ENCODE measurements at places on chromosomes 2 and 18.

GRCh38 chr2:53843595-53843994, 16.2 kb downstream of the GPR75 start:
- DNase-seq, result no peak

DNA sequence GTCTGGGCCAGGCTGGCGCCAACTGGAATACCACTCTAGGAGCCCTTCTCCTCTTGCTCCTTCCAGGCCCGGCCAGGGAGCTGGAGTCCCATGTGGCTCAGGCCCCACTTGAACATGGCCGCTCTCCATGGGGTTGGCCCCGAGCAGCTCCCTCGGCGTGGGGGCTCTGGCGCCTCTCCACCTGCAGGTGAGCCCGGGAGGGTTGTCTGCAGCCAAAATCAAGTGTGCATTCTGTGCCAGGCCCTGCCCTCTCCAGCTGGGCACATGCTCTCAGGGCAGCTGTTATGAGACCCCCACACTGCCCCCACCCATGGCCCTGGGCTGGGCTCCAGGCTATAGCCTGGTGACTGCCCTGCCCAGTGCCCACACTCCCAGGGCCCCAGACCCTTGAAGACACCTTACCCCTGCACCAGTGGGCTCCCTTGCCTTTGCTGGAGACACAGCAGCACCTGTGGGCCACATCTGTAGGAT, 45.8 kb upstream of the HS6ST1 start:
- no peak for DNase-seq

DNA sequence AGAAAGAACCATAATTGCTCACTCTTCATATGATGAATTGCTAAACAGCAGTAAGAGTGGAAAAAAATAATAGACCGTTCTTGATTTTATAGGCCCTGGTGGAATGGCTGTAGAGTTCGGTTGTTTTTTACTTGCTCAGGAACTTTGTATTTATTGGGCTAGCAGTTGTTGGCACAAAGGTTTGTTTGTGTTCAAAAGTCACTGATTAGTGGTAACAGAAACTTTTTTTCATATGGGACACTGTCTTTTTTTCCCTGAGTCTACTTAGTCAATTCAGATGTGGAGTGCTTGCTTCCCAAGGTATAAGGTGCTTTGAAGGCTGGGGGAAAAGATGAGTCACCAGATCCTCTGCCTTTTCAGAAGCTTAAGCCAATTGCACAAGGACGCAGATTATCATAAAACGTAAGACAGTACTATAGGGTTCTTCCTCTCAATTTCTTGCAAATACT, 25.8 kb downstream of the PHLPP1 start:
- no peak for DNase-seq

DNA sequence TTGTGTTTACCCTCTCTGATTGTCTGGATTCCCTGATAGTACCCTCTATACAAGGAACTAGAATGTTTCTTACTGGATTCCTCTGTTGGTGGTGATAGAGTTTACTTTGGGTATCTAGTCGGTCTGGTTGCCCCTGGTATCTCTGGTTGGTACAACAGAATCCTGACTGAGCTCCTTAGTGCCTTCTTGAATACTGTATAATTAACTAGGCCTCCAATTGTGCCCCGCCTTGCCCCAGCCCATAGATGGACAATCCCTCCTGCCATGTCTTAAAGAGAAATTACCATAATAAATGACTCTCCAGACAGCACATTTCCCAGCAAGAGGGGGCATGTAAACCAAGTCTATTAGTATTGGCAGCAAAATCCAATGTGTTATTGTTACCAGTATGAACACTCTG, 2.3 kb downstream of the SCN1A start:
- DNase-seq, result no peak

DNA sequence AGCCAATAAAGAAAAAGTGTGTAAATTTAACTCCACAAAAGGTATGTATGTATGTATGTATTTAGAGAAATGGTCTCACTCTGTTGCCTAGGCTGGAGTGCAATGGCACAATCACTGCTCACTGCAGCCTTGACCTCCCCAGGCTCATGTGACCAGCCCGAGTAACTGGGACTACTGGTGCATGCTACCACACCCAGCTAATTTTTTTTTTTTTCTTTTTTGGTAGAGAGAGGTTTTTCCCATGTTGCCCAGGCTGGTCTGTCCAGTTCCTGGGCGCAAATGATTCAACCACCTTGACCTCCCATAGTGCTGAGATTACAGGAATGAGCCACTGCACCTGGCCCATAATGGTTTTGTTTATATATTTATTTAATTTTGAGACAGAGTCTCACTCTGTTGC, 67.1 kb downstream of the CERKL start:
- DNase-seq, result no peak

DNA sequence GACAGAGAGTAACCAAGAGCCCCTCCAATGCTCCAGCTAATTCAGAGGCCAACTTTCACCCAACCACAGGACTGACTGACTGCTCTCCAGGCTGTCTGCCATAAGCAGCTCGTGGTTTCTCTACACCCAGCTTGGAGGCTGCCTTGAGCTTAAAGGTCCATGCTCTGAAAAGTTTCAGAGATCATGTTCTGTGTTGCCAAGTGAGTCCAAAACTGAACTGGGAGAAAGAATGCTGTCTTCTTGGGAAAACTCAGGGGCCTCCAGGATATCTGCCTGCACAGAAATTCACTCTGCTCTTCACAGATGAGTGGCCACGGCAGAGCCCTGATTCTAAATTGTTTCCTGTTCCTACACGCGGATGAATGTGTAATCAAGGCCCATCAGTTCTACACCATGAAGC, 51.1 kb downstream of the LPIN2 start:
- no peak for DNase-seq
